GM10248 (cell line): ENCODE measurements at places on chromosomes 6 and 20.
A peak's percentile ranks its signal among the peaks of the same experiment; 100 is the strongest.

GRCh38 chr6:38755874-38756273 lies 40.8 kb downstream of the DNAH8 start:
- DNase-seq: no peak

- peak; percentile 43 for DNase-seq
Observed at GRCh38 chr6:137043710-137044365, 927 bp downstream of the IL20RA start.

DNA sequence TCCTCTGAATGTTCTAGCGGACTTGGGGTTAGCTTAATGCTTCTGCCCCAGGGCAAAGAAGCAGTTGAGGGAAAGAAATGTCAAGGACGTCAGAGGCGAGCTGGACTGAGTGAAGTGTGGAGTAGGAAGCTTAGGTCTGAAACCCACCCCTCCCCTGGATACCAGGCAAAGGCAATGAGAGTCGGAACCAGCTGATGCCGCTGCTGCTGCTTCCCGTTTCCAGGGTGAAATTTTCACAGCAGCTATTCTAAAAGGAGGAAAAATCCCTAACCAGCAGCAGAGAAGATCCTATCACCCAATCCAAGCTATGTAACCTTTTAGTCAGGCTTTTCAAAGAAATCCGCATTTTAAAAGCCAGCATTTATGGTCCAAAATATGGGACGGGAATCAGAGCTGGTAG lies 564.3 kb downstream of the LMBRD1 start:
- no peak for DNase-seq

- DNase-seq: no peak
Observed at GRCh38 chr6:89487864-89488263, 54.9 kb downstream of the ANKRD6 start.

- no peak for DNase-seq
Observed at GRCh38 chr6:50837589-50838445, 19.1 kb downstream of the TFAP2B start.

GRCh38 chr6:51077821-51078518 lies 259.3 kb downstream of the TFAP2B start:
- no peak for DNase-seq

DNA sequence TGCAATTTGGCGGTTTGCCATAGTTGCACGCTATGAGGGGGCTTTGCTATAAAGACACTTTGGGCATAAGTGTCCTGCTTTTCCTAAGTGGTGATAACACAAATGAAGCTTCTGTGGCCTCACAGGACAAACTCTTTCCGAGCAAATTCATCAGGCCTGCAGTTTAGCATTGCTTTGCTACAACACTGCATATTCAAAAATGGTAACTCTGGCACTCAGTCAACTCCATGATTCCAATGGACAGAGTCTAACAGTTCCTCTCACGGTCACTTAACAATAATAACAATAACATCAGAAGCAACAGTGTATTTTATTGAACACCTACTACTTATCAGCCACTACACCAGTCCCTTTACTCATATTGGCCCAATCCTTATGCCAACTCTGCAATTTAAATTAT lies 222.5 kb downstream of the FRK start:
- no peak for DNase-seq

DNA sequence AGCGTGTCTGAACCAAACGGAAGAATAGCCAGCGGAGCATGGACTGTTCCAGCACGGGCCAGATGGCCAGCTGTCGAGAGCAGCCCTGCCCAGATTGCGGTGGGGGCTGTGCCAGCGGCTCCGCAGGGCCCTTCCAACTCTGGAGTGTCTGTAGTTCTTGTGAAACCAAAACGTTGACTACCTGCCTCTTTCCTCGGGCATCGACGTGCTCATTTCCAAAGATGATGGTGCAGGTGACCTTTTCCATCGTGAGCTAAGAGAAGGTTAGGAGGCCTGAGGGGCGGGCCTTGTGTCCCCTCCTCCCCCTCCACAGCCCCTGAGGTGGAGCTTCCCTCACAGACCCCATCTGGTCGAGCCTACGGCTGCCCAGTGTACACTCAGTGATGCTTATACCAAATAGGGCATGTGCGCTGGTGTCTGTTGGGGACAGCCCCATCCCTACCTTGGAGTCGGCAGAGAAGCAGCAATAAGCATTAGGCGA lies 12.9 kb upstream of the C20orf144 start:
- no peak for DNase-seq

DNA sequence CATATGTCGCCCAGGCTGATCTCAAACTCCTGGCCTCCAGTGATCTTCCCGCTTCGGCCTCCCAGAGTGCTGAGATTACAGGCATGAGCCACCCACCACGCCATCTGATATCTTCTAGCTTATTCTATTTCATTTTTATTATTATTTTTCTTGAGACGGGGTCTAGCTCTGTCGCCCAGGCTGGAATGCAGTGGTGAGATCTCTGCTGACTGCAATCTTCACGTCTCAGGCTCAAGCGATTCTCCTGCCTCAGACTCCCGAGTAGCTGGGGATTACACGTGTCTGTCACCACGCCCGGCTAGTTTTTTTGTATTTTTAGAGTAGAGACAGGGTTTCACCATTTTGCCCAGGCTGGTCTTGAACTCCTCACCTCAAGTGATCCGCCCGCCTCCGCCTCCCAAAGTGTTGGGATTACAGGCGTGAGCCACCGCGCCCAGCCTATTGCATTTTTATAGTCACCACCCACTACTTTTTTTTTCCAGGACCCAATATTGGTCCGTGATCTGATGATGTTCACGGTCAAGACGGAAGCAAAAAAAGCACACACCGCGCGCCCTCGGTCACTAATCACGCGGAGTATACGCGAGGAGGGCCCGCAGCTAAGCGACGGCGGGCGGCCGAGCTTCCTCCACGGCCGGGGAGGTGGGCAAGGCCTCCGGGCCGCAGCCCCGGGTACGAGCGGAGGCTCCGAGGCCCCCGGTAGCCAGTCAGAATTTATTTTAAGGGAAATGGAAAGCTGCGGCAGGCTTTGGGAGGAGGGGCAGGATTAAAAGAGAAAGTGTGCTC lies 1.1 kb upstream of the LSM14B start:
- DNase-seq: no peak

GRCh38 chr6:786946-787763 lies 94.2 kb upstream of the EXOC2 start:
- peak; percentile 48 for DNase-seq

DNA sequence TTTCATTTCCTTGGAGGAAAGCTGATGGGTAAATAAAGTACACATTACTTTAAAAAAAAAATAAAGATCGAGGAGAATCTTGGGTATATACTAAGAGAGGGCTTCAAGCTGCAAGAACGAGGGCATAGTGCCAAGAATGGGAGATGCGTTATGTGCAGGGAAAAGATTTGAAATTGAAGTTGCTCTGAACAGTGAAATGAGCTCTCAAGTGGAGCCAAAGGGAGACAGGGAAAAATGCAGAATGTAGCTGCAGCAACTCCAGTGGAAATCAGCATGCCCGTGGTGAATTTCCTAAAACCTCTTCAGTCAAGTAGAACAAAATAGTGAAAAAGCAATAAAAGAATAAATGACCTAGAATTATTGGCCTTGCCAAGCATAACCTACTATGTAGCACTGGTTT lies 11.4 kb upstream of the COL9A1 start:
- DNase-seq: no peak

- DNase-seq: no peak
Observed at GRCh38 chr6:108655806-108656651, 95.3 kb downstream of the FOXO3 start.

- no peak for DNase-seq
Observed at GRCh38 chr20:17679941-17680835, 1.9 kb downstream of the RRBP1 start.

DNA sequence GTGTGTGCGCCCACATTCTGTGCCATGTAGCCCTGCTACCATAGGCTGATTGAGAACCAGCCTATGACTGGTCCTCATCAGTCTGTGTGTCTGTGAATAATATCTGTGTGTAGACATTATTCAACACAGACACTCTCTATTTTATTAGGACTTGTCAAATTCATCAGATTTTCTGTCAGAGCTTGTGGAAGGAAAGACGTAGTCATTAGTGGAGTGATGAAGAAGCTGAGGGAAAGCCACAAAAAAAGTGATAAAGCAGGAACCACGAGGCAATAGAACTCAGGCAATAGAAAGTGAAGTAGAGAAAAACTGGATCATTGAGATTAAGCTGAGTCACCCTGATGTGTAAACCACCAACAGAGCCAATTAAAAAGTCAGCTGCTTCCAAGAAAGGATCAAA lies 122.2 kb upstream of the MARCKS start:
- no peak for DNase-seq

GRCh38 chr6:146620655-146621054 lies 21.9 kb downstream of the ADGB start:
- no peak for DNase-seq

DNA sequence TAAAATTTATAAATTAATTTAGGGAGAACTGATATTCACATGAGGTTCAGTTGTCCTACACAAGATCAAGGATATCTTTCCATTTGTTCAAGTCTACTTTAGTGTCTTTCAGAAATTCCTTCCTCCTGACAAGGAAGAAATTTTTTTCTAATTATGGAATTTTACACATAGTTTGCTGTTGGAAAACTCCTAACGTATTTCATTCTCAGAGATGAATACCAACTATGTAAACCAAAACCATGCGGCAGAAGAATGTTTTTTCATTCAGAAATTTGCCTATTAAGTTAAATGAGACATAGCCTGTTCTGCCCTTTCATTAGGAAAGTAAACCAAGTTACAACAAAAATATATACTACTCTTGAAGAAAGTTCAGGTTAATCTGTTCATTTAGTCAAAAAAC lies 111.2 kb upstream of the PRDM1 start:
- no peak for DNase-seq

DNA sequence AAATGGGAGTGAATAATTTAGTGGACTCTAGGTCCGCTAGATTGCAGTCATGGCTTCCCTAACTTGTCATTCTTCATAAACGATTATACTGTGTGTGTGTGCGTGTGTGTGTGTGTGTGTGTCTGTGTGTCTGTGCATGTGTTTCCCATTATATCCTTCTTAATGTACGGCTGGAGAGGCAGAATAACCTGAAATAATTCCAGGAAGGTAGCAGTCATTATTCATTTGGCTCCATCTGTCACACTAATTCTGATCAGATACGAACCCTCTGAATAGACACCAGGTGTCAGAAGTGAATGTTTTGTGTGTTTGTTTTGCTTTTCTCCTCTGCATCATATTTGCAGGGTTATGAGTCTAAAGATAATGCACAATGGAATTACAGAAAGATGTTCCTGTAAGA lies 372.9 kb downstream of the DOK5 start:
- no peak for DNase-seq

DNA sequence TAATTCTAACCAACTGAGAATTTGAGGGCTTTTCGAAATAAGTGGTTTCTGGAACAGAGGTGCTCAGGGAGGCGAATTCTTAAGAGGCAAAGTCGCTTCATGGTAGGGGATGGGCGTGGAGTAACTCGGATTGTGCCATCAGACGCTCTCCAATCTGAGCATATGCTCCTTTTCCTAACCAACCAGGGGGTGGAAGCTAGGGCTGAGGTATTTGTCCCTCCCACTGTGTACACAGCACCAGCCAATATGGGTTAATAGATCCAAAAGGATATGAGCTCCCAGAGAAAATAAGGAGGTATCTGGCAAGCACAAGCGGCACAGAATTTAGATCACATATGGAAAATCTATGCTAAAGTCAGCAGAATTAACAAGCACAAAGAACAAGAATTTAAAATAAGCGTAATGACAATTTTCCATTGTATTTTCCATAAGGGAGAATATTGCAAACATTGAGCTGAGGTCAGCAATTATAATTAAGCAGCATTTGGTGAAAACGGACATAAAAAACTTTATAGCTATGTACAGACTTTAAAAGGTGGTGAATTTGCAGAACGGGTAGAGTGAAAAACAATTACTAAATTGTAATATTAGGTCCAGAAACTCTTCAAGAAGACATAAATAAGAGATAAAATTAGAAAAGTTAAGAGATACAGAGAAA lies 55.0 kb upstream of the PHACTR1 start:
- DNase-seq: no peak

- DNase-seq: no peak
Observed at GRCh38 chr6:21504790-21505189, 88.8 kb upstream of the SOX4 start.

DNA sequence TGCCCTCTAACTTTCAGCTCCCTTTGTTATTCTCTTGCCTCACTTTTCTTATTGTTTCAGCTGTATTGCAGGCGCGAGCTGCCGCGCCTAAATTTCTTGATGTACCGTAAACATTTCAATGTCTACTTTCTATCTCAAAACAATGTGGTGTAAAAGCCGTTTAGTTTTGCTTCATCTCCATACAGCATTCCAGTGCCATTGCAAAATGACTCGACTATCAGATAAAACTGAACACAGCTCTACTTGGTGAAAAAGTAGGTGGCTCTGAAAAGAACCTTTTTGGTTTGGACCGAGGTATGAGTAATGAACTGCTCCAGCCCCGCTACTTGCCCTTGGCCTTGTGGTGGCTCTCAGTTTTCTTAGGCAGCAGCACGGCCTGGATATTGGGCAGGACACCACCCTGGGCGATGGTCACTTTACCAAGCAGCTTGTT lies 74.6 kb downstream of the OR2B2 start:
- no peak for DNase-seq

- no peak for DNase-seq
Observed at GRCh38 chr6:94099072-94099471, 679.7 kb upstream of the EPHA7 start.

- no peak for DNase-seq
Observed at GRCh38 chr6:16129623-16130401, 926 bp downstream of the MYLIP start.

- DNase-seq: no peak
Observed at GRCh38 chr6:56904068-56904467, 50.8 kb upstream of the BEND6 start.

- no peak for DNase-seq
Observed at GRCh38 chr6:11593096-11593495, 55.5 kb downstream of the TMEM170B start.

GRCh38 chr6:71277926-71278600 lies 10.5 kb upstream of the OGFRL1 start:
- no peak for DNase-seq

GRCh38 chr6:52077180-52077884 lies 10.1 kb downstream of the PKHD1 start:
- DNase-seq: no peak

- DNase-seq: no peak
Observed at GRCh38 chr6:8904754-8905153, 469.4 kb upstream of the SLC35B3 start.

DNA sequence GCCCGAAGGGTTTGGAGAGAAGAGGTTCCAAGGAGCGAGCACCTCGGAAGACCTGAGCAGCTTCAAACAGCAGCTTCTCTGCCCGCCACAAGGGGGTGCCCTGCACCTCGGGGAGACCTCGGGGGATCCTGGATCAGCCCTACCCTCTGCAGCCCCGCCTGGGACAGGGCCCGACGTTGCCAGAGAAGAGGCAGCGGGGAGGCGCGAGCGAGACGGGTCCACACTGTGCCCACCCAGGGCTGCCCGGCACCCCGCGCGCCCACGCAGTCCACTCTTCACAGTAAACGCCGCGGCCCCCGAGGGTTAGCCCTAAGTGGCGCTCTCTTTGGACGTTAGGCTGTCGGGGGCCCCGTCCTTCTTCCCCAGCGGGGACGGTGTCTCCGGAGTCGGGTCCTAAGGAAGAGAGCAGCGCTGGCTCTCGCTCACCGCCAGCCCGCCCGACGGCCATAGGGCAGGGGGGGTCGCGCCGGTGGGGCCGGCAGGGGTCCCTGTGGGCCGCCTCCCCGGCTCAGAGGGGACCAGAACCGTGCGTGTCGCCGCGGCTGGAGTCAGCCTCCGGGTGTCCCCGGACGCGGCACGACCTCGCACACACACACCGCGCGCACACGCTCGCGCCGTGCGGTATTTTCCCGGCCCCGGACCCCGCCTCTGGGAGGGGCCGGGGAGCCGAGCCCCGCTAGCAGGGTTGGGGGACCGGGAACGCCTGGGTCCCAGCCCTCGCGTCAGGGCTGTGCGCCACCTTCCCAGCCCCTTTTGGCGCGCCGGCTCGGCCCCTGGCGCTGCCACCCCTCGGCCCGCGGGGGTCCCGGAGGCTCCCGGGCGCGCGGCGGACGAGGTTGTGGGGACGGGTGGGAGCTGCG lies 929 bp downstream of the CDH22 start:
- DNase-seq: peak; percentile 94
